ENCODE measurements at places on chromosomes 13 and 19.

GRCh38 chr19:23758187-23759074 is at the start of gene ZNF681:
Gene ZNF681 (minus strand): TSS chr19:23758891. CDS start chr19:23758749, 142 bp downstream.
- DNase-seq: peak; percentile 87

DNA sequence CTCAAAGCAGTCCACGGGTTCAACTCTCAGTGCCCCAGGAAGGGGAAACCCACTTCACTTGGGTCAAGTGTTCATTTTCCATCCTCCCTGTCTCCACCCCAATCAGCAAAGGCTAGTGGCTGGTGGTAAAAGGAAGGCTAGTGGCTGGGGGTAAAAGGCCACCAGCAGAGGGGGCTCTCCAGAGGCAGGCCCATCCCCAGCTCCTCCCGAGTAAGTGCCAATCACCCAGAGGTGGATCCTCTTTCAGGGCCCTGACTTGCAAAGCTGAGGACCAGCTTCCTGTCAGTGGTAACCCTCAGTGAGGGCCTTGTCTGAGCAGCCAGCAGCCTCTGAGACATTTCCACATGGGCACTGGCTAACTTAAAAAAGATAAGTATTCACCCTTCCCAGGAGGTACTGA is 22.0 kb upstream of the TPT1 start:
- peak; percentile 68 for DNase-seq

GRCh38 chr19:23882493-23882892 is 32.2 kb upstream of the ZNF726 start:
- DNase-seq: no peak

DNA sequence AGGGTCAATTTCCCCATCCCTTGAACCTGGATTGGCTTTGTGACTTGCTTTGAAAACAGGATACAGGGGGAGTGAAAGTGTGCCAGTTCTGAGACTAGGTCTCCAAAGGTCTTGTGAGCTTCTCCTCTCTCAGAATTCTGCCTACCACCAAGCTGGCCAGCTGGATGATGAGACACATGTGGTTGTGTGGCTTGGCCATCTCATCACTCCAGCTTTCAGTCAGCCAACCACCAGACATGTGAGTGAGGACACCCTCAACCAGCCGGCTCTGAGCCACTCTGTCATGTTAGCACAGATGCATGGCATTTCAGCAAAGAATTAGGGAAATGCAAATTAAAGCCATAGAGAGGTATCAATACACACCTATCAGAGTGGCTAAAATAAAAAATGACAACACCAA is 29.5 kb downstream of the ENOX1 start:
- DNase-seq: no peak

DNA sequence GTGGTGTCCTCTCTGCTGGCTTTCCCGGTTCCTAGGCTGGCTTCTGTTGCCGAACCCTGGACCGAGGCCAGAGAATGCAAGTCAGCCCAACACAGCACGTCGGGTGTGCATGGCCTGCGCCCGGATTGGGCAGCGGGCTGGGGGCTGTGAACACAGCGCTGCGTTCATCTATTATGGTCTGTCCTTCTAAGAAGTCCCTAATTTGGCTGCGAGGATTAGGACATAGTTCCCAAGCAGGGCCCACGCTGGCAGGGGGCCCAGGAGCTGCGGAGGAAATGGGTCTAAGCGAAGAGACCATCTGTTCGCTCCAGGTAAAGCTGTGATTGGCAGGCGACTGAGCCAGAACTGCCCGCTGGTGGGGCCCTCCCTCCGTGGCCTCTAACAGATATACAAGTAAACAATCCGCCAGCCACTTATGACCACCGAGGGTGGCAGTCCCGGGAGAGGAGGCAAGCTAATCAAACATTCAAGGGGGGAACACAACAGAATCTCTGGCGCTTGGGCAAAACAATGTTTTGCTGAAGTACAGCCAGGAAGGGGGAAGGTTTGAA is 6.0 kb downstream of the SYCE2 start:
- peak; percentile 67 for DNase-seq

- no peak for DNase-seq
Observed at GRCh38 chr19:33640773-33641172, 19.0 kb downstream of the CHST8 start.

DNA sequence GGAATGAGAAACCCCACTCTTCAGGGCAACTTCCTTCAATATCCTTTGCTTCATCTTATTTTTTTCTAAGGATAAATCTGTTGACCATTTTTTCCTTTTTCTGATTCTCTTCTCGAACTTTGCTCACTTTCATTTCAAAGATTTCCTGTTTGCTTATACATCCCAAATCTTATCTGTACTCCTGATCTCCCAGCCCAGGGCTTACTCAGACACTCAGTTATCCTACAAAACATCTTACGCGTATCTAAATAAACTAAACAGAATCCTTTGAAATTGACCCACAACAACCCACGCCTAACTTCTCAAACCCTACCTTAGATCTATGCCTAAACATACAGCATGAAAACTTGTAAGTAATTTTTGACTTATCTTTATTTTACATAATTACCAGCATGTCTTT is 179.2 kb downstream of the ABCC4 start:
- no peak for DNase-seq

GRCh38 chr13:34151885-34152284 is 333.9 kb downstream of the RFC3 start:
- DNase-seq: no peak

GRCh38 chr13:99119656-99120055 is 81.0 kb upstream of the UBAC2 start:
- no peak for DNase-seq

GRCh38 chr13:51229731-51230130 is 7.5 kb downstream of the FAM124A start:
- DNase-seq: no peak

GRCh38 chr19:18832306-18833140 is 764 bp downstream of the UPF1 start:
- DNase-seq: peak; percentile 58

GRCh38 chr13:19575230-19575629 is 13.9 kb upstream of the TPTE2 start:
- DNase-seq: no peak

DNA sequence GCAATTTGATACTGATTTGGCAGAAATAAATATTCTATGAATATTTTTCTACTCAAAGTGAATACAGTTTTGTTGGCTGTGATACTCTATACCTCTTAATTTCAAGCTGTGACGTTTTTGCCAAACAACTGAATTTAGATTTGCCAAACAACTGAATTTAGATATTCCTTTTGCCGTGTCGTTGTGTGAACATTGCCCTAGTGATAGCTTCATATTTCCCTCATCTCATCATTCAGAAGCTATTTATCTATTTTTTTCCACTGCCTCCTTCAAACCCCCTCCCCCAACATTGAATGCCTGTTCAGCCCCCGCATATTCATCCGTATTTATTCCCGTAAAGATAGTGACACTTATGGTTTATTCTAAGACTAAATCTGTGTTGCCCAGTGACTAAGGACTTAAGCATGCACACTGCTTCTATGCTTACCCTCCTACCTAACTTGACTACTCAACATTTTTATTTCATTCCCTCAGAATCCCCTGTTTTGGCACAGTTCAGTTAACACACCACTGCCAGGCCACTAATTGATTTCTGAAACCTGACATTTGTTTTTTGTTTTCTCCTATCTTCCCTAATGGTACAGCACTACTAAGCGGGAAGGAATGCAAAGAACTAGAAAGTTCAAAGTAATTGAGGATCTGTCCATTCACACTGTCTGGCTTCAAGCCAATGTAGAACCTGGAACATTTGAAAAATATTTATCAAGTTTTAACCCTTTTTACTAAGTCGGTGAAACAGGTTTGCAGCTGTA is 2.8 kb upstream of the KLF5 start:
- no peak for DNase-seq

Measured in WTC11 (cell line).